Stimulated activated CD4-positive, alpha-beta T cell treated with anti-CD3 and anti-CD28 coated beads, Interleukin-12 subunit alpha, Interleukin-12 subunit beta, amount 100 ng/mL, for 4 hours (primary cell): ENCODE measurements at places on chromosomes 1 and 21.

- DNase-seq: no peak
Observed at GRCh38 chr1:175200678-175201521, 8.3 kb upstream of the KIAA0040 start.

GRCh38 chr1:232196042-232196441 is 433.9 kb downstream of the SIPA1L2 start:
- no peak for DNase-seq

DNA sequence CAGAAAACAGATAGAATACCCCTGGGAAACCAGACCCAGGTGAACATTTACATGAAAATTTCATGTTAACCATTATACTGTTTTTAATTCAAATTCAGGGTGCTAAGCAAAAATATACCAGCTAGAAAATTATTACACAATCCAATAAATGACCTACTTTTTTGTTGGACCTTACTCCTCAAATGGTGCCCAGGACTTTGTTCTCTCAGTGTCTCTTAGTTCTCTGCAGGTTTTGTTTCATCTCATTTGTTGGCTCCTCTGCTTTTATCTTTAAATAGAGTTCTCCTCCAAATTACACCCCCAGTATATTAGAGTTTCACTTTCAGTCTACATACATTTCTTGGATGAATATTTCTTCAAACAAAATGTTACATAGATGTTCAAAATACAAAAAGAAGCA is 314.8 kb downstream of the TPR start:
- DNase-seq: no peak

DNA sequence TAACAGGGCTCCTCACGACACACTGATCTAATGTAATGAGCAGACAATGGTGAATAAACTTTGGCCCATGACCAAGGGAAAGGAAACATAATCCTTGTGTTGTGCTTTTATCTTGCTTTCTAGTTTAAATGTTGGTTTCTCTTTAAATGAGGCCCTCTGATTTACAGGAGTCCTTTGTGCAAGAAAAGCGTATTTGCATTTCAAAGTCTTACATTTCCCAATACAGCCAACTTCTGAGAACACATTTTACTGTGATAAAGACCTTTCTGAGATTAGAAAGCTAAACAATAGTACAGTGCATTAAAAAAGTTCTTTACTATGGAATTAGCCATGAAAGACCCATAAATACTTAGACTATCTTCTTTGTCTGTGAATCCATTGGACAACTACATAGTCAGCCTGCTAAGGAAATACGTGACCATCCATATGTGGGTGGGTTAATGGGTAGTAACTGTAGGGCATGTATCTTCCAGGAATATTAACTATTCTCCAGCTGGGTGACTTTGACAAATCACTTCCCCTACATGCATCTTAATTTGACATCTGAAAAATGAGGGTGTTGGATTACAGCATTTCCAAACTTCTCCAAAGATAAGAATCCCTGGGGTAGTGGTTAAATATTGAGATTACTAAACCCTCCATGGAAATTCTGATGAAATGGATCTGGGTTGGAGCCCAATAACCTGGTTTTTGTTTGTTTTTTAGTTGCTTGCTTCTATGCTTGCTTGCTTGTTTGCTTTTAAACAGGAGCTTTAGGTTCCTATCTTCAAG is 50.3 kb upstream of the USP1 start:
- no peak for DNase-seq

- DNase-seq: no peak
Observed at GRCh38 chr1:205563927-205564441, 59.5 kb downstream of the CDK18 start.

GRCh38 chr1:66250478-66250877 is 283.5 kb upstream of the SGIP1 start:
- no peak for DNase-seq

GRCh38 chr21:19237608-19238007 is 834.0 kb upstream of the TMPRSS15 start:
- DNase-seq: no peak

DNA sequence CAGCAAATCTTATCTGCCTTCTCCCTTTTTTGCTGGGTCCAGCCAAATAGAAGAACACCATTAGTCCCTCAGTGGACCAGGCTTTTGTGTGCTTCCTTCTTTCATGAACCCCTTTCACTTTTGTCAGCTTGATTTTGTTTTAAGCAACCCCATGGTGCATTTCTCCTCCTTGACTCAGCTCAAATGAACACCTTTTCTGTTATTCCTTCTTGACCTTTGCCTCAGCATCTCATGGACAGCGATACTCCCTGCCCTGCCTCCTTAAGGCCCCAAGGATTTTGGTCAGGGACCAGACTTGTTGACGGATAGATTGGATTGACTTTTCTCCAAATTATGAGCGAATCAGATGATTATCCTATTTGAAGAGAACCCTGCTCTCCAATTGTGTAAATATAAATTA is 356.6 kb upstream of the USP24 start:
- DNase-seq: no peak

DNA sequence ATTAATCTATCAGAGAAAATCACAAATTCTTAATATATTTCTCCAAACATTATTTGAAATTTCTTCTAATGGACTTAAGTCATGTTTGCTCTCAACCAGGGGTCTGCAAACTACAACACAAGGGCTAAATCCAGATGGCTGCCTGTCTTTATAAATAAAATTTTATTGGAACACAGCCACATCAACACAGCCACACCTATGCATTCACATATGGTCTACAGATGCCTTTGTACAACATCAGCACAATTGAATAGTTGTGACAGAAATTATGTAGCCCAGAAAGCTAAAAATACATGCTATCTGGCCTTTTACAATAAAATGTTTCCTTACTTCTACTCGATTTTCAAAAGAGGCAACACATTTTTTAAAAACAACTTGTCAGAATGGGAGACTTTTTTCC is 103.9 kb downstream of the DPYD start:
- no peak for DNase-seq

DNA sequence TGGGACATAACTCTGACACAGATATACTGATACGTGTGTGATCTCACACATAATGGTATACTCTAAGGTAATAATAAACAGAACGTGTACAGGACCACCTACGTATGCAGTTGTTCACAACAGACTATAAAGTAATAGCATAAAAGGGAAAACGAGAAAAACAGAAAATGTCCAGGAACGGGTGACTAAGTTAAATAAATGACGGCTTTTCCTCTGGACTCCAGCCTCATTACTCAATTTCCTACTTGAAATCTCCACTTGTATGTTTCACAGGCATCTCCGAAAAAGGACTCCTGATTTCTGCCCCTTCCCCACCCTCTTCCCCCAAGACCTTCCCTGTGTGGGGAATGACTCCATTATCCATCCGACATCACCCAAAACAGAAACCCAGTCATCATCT is 95.1 kb downstream of the JAK1 start:
- no peak for DNase-seq

- no peak for DNase-seq
Observed at GRCh38 chr1:115669886-115670285, 28.1 kb downstream of the VANGL1 start.
